Fibroblast of skin of scalp (primary cell): ENCODE measurements at places on chromosomes 5 and 9.

DNA sequence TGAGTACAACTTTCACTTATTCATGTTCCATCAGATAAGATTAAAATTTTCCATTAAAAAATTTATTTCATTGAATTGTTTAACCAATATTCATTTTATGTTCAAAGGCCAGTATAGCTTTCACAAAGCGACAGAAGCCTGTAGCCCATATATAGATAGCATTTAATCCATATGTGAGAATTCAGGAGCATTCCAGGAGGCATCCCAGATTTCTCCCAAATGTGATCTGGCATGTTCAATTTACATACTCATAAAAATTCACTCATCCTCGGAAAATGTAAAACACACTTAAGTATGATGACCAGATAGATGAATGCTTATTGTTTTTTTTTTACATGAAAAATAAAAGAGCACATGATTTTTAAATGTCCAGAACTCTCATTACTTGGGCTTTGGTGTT, 141.9 kb downstream of the MAPKAP1 start:
- no peak for DNase-seq

DNA sequence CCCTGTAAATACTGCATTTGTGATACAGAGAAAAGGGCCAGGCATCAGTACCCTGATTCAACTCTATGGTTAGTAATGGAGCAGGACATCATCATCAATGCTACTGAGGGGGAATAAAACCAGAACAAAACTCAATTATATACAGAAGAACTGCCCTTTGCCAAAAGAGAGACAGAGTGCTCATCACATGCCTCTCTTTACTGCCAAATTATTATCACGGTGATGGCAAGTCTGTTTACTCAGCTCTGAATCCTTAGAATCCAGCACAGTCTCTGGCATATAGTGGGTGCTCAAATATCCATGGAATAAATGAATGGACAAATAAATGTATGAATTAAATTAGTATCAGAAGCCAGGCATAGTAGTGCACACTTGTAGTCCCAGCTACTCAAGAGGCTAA, 130.2 kb downstream of the TTC39B start:
- DNase-seq, result no peak

GRCh38 chr9:113674436-113674835, 201.7 kb upstream of the ZNF618 start:
- DNase-seq, result peak; percentile 41

DNA sequence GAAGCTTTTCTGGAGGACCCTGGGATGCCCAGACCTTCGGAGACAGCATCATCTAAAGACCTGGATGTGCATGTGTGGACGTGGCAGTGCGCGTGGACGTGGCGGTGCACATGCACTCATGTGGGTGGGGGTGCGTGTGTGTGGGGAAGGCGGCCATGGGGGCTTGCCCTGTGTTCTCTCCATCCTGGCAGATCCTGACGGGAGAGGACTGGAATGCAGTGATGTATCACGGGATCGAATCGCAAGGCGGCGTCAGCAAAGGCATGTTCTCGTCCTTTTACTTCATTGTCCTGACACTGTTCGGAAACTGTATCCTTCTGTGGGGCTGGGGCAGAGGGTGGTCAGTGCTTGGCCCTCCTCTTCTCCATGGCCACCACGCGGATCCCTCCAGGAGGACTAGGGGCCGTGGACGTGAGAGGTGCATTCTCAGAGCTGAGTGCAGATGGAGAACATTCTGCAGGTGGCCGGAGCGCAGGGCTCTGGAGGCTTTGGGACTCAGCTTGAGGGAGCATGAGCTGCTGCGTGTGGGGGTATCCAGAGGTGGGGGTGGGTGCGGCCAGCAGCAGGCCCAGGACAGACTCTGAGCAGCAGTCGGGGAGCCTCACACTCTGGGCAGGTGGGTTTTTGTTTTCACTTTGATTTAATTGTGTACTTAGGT, 129.1 kb downstream of the CACNA1B start:
- no peak for DNase-seq

- peak; percentile 83 for DNase-seq
These were observed 92.0 kb downstream of the C9orf152 start for GRCh38 chr9:110115826-110116542.
